ENCODE measurements at places on chromosomes 2 and 18. TPM values are rescaled to one million over a fixed set of nuclear protein-coding genes. Genes with fewer than 3 reads are reported as not detected.

DNA sequence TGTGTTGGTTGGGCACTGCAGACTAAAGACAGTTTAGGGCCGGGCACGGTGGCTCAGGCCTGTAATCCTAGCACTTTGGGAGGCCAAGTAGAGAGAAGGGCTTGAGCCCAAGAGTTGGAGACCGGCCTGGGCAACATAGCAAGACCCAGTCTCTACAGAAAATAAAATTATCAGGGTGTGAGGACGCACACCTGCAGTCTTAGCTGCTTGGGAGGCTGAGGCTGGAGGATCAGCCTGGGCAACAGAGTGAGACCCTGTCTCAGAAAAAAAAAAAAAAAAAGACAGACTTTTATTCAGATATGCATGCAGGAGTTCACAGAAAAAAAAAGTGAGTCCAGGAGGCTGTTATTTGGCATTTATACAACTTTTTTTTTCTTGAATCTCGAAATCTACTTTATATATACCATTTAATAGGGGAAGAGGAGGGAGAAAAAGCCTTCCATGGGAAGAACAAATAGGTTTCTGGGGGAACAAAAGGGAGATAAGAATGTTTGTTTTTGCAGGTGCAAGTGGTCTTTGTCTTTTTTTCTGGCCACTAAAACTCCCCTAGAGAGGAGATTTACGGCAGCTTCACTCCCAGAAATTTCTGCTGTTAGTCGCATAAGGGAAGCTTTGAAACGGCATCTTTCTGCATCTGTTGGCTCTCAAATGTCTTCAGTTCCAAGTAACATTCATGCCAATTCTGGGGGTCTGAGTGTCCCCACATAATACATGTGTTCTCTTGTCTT lies 4.1 kb upstream of the MSH6 start:
- no peak for DNase-seq

Gene DSG2
- 144 TPM for total RNA-seq

- no peak for DNase-seq
Measured at GRCh38 chr2:62547854-62548253, 41.9 kb upstream of the TMEM17 start.

DNA sequence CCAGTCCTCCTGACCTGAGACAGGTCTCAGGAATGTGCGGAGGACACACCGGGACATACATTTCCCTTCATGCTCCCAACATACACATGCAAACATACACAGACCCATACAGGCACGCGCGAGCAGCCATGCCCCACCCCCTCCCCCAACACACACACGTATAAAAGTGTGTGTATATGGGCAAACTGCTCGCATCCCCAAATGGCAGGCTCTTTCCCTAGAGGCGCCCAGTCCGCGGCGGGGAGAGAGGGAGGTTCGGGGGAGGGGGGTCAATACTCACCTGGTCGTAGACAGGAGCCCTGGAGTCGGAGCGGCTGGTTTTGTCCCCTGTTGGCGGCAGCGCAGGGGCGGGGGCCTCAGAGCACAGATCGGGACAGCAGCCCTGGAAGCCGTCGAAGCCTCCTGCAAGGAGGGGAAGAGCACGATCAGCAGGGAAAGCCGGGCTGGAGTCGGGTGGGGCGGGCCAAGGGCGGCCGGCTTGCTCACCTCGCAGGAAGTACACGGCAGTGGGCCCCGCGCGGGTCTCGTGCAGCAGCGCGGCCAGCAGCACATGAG lies 682 bp downstream of the DUSP2 start:
- DNase-seq = peak; percentile 23

Gene AMER3
- not detected for total RNA-seq

DNA sequence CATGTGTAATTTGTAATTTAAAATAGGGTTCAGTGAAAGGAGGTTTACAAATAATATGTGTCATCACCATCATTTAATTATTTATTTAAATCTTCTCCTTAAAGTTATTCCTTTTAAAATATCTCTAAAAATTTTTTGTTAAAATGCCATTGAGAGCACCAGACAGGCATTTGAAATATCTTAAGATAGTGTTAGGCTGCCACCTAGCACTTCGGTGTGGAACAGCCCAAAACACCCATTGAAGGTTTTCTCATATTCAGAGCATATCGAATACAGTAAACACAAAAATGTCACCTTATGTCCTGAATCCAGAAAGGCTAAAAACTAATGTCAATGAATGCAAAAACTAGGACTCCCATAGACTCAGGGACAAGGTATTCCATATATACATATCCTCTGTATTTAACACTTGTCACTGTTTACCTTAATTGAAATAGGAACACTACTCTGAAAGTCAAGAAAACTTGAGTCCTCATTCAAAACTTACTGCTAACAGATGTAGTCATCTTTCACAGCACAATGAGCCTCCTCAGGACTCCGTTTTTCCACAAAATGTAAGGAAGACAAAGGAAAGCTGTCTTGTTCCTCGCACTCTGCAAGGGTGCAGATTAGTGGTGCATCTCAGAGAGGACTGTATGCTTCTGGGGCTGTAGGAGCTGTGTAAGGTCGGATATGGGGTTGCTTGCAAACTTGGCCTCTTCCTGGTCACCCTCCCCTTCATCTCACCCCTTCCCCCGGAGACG lies 329.5 kb downstream of the PAX3 start:
- no peak for DNase-seq

- DNase-seq = no peak
Measured at GRCh38 chr2:2579814-2580213, 248.7 kb upstream of the MYT1L start.

DNA sequence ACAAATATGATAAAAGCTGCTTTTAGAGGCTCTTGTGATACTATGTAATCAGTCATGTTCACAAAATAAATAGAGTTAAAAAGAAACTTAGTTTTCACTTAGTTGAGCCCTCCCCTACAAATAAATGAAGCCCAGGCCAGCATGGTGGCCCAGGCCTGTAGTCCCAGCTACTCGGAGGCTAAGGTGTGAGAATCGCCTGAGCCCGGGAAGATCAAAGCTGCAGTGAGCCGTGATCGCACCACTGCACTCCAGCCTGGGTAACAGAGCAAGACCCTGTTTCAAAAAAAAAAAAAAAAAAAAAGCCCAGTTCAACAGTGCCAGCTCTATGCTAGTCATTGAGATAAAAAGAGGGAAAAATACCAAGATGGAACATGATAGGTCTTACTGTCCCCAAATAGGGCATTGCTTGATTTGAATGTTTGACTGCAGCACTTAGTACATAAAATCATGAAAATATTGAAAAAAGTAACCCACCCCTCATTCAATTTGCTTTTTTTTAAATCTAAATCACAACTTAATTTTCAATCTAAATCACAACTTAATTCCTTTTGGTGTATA lies 1.5 kb downstream of the ASNSD1 start:
- no peak for DNase-seq

Gene ZNF638
- total RNA-seq = 68.0 TPM

DNA sequence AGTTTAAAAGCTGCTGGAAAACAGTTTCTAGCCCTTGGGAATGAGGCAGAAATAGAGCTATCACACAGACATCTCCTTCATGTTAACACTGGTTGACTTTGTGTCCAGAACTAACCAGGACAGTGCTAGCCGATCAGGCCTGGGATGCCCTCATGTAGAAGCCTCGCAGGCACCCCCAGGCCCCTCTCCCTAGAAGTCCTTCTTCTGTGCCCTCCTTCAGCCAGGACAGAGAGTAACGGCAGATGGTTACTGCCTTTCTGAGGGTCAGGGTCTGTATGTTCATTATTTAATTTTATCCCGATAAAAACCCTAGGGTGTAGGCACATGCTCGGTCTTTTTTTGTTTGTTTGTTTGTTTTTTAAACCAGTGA lies 10.7 kb upstream of the RPL31 start:
- no peak for DNase-seq

Gene SCN7A
- total RNA-seq = not detected

Gene SLC14A1
- total RNA-seq = 0.25 TPM

Data from foreskin keratinocyte (primary cell).